Activated T-cell treated with anti-CD3 and anti-CD28 coated beads for 48 hours (primary cell): ENCODE measurements at places on chromosomes 5 and 9.

GRCh38 chr5:139384591-139385051 lies 1.5 kb upstream of the SLC23A1 start:
- no peak for DNase-seq

- DNase-seq: no peak
These were observed 23.0 kb downstream of the C1QTNF2 start for GRCh38 chr5:160347448-160347847.

- DNase-seq: no peak
These were observed 337.8 kb downstream of the GADD45G start for GRCh38 chr9:89942643-89943042.

DNA sequence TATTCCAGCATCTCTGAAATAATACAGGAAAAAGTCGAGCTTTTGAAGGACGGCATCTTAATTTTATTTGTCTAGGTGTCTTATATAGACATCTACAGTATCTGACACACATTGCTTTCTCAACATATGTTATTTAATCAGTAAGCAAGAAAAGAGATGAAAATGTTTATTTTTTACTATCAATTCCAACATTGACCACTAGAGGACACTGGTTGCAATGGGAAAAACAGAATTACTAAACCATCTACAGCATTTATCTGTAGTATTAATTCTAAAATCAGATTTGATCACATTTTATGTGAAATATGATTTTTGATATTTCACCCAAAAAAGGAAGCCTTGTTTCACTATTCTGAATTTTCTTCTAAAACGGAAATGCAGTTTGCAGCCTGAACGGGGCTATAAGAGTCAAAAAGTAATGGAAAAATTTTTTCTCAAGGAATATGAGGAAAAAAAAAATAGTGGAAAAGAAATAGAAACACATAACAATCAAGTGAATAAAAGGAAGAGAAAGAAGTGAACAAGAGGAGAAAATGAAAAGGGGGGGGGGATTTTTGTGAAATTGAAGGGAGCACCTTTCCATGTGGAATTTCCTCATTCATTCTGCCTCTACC lies 98.6 kb downstream of the OSTF1 start:
- DNase-seq: no peak

GRCh38 chr5:523441-524222 lies 617 bp downstream of the SLC9A3 start:
- no peak for DNase-seq

GRCh38 chr5:38874948-38875456 lies 29.2 kb downstream of the OSMR start:
- no peak for DNase-seq

DNA sequence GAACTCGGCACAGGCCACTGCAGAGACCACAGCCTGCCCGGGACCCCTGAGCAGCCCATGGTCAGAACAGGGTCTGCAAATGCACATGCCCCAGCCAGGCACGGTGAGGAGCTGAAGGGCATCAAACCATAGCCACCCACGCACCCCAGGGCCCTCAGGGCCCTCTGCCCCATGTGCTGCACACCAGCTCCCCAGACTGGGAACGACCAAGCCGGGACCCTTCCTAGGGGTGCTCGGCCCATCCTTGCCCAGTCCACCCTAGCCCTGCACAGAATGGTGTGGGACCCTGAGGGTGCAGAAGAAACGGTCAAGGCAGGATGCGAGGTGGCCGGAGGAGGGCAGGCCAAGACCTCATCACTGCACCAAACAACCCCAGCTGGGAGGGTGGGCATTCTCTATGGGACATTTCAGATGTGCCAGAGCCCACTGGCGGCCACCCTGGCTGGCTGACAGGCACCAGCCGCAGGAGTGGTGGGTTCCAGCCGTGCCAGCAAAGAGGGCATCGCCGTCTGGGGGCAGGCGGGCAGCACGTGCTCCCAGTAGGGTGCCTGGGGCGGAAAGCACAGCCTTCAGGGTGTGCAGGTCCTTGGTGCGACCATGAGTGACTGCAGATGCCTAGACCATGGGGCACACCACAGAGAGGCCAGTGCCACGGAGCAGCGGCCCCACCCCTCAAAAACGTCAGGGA lies 16.4 kb downstream of the SLC12A7 start:
- no peak for DNase-seq

GRCh38 chr5:114726131-114726530 lies 364.3 kb downstream of the KCNN2 start:
- DNase-seq: no peak

GRCh38 chr5:151027961-151028479 lies 7.6 kb downstream of the GPX3 start:
- no peak for DNase-seq
